ENCODE measurements at places on chromosomes 7 and 10.

- DNase-seq = no peak
Observed at GRCh38 chr7:40199076-40199802, 64.4 kb downstream of the SUGCT start.

- peak; percentile 38 for DNase-seq
Observed at GRCh38 chr7:106346678-106347217, 62.0 kb upstream of the NAMPT start.

DNA sequence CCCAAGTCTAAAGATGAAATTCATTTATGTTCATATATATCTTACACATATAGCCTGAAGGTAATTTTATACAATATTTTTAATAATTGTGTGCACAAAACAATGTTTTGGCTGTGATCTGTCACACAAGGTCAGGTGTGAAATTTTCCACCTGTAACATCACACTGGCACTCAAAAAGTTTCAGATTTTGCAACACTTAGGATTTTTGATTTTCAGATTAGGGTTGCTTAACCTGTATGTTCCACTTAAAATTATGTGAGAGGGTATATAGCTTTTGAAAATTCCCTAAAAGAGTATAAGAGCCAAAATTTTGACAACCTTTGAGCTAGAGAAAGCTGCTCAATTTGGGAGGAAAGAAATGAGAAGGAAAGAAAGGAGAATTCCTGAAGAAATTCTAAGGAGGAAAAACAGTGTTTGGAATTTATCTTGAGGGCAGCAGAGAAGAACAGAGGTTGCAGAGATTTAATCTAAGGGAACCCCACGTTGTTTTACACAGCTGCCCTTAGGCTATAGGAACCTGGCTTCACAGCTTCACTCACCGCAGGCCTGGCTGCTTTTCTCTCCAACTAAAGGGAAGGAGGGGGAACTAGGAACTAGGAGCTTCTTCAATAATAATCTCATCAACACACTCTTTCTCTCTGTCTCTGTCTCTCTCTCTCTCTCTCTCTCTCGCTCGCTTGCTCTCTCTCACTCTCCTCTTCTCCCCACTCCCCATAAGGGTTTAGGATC, 8.5 kb downstream of the VOPP1 start:
- no peak for DNase-seq

DNA sequence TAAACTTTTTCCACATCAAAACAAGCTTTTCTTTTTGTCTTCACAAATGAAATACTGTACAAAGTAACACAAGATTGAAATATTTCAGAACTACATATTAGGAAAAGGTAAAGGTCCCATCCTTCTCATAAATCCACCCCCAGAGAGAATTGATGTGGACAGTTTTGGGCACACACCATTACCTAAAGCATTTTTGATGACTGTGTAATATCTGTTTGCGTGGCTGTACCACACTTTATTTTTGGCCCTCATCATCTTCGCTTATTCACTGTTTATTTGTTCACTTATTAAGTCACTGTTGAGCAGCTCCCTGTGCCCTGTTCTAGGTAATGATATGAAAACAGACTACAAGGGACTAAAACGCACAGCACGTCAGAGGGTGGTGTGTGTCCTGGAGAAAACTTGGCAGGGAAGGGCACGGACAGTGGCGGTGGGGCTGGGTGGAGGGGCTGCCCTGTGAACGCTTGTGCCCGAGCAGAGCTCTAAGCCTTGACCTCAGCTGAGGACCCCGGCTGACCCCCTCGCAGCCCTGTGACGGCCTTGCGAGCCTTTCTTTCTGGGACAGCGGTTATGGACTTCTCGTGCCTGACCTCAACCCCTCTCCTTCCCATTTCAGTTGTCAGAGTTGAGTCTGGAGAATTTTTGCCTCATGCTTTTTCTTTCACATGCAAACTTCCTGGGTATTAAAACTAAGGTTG, 241.3 kb downstream of the EMX2 start:
- DNase-seq = no peak

GRCh38 chr10:78459639-78460037, 426.0 kb downstream of the RPS24 start:
- no peak for DNase-seq

DNA sequence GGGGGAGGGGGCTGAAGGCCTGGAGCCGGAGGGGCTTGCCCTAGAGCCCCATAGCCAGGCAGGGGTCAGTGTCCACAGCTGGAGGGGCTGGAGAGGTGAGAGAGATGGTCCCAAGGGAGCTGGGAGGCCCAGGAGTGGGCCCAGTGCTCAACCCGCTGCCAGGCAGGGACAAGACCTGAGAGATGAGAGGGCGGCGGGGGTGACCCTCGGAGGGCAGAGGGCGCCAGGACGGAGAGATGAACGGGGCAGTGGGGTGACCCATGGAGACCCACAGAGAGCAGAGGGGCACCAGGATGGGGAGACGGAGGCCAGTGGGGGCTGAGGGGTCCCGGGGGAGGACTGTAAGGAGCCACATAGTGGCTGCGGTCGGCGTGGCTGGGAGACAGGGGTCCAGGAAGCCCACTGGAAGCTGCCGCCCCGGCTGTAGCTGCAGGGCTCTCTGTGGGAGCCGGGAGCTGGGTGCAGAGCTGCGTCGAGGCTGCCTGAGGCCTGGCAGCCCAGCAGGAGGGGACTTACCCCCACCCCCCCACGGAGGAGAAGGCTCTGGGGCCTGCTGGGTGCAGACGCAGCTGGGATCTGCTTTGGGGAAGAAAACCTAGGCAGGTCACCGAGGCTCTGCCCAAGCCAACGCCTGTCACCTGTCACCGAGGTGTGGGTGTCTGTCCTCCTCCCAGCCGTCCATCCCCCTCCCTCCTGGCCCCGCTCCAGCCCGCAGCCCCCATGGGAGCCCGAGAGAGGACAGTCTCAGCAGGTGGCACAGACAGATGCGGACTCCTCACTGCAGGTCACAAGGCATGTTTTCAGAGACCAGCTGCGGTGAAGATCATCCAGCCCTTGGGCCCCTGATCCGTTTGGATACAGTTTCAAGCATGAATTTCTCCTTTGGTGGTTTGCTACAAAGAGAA, 25.1 kb downstream of the PWWP2B start:
- DNase-seq = no peak

- DNase-seq = no peak
Observed at GRCh38 chr10:50917486-50917885, 32.1 kb upstream of the A1CF start.

GRCh38 chr7:148447221-148447849, 143.2 kb upstream of the C7orf33 start:
- no peak for DNase-seq

DNA sequence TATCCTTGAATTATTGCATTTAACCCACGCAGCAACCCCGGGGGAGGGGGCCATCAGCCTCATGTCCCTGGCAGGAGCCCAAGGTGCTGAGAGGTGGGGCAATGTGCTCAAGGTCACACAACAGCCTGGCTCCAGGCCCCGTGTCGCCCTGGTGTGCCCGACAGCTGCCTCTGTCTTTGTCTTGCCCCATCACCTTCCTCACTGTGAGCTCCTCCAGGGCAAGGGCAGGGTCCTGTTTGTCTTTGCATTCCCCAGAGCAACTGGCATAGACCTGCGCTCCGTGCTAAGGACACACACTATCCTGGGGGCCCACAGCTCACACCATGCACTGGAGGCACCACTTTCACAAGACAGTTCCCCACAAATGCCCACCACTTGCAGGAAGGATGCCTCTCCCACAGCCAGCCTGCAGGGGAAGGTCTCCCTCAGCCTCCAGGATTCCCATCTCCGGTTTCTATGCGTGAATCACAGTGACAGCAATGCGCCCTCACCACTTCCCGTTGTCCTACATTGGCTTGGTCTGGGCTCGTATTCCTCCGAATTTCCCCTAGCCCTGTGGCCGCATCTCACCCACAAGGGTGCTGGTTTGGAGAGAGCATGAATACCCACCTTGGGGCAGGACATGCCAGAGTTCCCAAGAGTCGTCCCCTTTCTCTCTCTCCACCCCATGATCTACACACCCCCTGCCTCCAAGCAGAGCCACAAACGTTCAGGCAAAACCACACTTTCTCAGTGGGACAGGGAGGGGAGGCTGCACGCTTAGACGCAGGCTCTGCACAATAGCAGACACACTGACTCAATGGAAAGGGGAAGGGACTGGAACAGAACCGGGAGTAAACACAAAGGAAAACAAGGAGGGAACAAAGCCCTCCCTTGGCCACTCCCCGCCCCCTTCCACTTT, 10.3 kb downstream of the ITPRIP start:
- no peak for DNase-seq

GRCh38 chr10:9811601-9812000, 1206.1 kb upstream of the CELF2 start:
- no peak for DNase-seq

DNA sequence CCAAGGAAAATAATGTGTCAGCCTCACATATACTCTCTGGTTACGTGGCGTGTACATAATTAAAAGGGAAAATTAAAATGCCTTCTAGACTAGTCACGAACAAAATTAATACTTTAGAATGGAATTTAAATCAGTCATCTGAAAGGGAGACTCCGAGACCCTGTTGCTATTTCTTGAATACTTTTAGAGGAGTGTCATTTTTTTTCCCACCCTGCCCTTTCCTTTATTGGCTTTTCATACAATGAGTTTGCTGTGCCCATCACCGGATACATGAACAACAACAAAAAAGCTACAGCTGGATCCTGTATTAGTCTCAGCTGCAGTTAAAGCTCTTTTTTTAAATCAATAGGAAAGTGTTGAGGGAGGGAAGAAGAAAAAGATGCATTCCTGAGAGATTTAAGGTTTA, 20.1 kb downstream of the CYTH3 start:
- DNase-seq = no peak

GRCh38 chr7:158421361-158421760, 166.3 kb downstream of the PTPRN2 start:
- DNase-seq = no peak

GRCh38 chr7:16438988-16439387, 17.6 kb upstream of the CRPPA start:
- DNase-seq = no peak

GRCh38 chr7:108659261-108659660, 89.6 kb downstream of the DNAJB9 start:
- no peak for DNase-seq

GRCh38 chr7:46321556-46322205, 400.6 kb upstream of the IGFBP3 start:
- DNase-seq = no peak

- no peak for DNase-seq
Observed at GRCh38 chr7:112157072-112157471, 49.1 kb downstream of the DOCK4 start.

- no peak for DNase-seq
Observed at GRCh38 chr7:39921506-39922175, 28.4 kb upstream of the CDK13 start.

- no peak for DNase-seq
Observed at GRCh38 chr7:55493408-55493807, 78.9 kb downstream of the VOPP1 start.

DNA sequence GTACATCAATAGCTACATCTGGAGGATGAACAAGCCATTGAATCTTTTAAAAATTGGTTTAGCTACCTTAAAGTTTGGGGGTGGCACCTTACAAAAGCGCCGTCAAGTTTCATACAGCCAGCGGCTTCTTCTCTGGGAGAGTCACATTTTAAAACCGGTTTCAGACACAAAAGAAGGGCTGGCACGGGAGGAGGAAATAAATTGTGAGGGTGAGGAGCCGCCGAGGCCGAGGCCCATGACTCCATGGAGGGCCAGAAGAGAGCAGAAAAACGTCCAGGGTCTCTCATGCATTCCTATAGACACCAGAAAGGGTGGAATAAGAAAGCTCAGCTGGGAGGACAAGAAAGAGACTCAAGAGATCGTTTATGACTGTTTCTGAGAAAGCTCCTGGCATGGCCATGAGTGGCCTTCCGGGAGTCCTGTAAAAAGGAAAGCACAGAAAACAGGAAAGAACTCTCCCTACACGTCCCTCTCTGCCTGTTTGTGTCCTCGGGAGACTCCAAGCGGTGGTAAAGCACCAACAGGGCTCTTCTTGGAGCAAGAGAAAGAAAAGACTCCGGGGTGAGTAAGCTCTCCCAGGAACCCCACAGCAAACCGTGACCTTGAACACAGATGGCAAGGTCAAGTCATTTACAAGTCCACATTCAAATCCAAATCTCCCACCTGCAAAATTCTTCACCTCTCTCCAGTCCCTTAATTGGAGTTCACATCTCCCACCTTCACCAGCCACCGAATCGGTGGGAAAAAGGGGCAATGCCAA, 1.8 kb downstream of the FRAT2 start:
- no peak for DNase-seq
